GM03348 (cell line): ENCODE measurements at places on chromosomes 11 and 22.

DNA sequence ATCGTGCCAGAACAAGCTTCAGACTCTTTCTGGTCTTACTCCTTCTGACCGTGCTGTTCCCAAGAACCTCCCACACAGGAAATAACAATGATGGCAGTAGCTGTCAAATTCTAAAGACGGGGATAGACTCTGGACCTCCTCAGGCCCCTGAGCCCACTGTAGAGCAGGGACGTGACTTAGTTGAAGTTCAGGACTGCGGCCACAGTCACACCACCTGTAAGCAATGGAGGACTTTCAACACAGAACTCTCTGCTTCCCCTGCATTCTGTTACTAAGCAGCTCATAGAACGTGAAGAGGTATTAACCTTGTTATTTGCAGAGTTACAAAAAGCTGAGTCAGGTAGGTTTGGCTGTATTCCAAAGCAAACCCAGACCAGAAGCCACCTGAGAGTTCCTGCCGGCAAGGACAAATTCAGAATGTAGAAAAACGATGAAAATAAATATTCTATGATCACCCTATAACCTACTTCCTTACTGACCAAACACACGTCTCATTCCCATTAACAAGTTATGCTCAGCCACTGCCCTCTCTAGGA, 12.7 kb downstream of the TMEM45B start:
- DNase-seq = no peak

DNA sequence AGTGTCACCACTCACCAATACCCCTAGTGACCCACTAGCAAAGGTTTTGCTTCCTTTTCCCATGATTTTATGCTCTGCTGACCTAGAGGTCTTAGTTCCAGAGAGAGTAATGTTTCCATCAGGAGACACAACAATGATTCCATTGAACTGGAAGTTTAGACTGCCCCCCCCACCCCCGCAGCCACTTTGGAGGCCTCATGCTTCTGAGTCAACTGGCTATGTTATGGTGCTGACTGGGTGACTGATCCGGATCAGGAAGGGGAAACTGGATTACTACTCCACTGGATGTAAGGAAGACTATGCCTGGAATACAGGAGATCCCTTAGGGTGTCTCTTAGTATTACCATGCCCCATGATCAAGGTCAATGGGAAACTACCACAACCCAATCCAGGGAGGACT, 633.6 kb downstream of the OPCML start:
- DNase-seq = no peak

GRCh38 chr11:78351193-78351592, 66.4 kb downstream of the GAB2 start:
- no peak for DNase-seq

DNA sequence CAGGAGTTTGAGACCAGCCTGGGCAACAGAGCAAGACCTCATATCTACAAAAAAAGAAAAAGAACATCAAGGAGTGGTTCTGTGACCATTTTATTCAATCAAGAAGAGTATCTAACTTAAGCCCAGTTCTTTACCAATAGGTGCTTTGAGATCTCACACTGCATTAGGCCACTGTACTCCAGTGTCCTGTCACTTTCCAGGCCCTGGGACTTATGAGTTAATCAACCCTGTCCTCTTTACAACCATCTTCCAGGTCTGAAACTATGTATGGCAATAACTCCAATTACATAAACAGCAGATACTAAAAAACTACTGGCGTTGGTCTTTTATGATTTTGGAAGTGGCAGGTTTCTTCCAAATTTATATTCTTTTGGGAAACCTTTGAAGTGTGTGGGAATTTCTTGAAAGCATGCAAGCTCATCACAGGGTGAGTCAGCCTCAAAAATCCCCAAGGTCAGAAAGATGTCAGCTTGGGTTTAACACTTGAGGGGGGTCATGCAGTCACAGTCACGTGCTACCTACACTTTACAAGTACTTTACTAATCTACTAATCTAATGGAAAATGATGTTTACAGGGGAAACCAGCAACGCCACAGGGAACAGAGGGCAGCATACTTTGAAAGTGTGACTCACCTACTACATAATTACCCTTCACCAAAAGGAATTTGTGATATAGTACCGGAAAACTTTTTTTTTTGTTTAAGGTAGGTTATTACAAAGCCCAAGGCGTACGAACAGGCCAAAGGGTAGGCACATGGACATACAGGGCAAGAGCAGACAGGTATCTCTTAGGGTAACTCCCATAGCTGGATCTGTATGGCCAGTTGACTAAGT, 15.6 kb downstream of the PISD start:
- peak; percentile 85 for DNase-seq

- no peak for DNase-seq
These were observed 7.9 kb upstream of the RGL4 start for GRCh38 chr22:23682827-23683355.

DNA sequence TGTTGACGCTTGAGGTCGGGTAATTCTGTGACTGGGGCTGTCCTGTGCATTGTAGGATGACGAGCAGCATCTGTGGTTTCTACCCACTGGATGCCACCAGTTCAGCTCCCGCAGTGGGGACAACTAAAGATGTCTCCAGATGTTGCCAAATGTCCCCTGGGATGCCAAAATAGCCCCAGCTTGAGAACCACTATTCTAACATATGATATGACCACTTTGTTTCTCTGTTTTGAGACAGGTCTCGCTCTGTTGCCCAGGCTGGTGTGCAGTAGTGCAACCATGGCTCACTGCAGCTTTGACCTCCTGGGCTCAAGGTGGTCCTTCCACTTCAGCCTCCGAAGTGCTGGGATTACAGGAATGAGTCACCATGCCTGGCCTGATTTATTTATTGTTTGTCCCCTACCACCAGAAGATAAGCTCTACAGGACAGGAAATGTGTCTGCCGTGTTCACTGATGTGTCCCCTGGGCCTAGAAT, 4.4 kb upstream of the MEN1 start:
- DNase-seq = no peak
